ENCODE measurements at places on chromosomes 6 and 20. TPM values are rescaled to one million over a fixed set of nuclear protein-coding genes. Genes with fewer than 3 reads are reported as not detected.

DNA sequence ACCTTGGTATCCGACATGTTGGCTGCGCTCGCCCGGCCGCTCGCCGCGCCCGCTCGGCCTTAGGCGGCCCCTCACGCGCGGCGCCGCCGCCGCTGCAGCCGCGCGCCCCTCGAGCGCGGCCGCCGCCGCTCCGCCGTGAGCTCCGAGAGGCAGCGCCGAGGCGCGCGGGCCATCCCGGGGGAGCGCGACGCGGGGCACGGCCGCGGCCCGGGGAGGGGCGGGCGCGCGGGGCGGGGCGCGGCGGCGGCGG, at the start of gene KIF13A:
TSS of gene KIF13A (minus strand) at position 189 of the 250 bp plus-strand sequence. CDS start at position 17, 172 bp downstream.
- DNase-seq = no peak

Gene MAS1L
- polyA plus RNA-seq = not detected

DNA sequence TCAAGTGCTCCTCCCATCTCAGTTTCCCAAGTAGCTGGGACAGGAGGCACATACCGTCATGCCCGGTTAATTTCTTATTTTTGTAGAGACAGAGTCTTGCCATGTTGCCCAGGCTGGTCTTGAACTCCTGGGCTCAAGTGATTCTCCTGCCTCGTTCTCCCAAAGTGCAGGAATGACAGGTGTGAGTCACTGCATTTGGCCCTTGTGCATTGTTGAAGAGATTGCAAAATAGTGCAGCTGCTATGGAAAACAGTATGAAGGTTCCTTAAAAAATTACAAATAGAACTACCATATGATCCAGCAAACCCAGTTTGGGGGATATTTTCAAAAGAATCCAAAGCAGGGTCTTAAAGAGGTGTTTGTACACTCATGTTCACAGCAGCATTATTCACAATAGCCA, 69.1 kb downstream of the GJA10 start:
- no peak for DNase-seq

GRCh38 chr6:141925001-141925400, 207.7 kb upstream of the GJE1 start:
- DNase-seq = no peak

Gene SOX18
- polyA plus RNA-seq = 6.5 TPM

DNA sequence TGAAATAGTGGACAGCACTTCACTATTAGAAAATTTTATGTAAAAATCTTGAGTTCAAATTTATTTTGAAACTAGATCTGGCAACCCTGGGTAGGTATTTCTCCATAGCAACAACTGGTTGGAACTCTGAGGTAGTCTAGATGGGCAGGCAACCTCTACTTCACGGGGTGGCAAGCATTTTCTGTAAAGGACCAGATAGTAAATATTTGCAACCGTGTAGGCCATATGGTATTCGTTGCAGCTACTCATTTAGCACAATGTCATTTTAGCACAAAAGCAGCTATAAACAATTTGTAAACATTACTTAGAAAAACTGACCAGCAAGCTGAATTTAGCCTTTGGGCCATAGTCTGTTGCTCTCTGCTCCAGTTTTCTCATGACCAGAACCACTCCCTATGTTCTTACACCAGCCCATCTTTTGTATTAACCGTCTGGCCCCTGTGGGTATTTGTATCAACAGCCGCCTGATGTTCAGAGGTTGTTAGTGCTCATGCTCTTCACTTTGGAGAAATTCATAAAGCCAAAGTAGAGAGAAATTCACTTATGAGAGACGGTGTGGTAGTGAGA, 29.2 kb downstream of the LGSN start:
- no peak for DNase-seq

GRCh38 chr6:157645201-157645795, 177.7 kb upstream of the SNX9 start:
- no peak for DNase-seq

DNA sequence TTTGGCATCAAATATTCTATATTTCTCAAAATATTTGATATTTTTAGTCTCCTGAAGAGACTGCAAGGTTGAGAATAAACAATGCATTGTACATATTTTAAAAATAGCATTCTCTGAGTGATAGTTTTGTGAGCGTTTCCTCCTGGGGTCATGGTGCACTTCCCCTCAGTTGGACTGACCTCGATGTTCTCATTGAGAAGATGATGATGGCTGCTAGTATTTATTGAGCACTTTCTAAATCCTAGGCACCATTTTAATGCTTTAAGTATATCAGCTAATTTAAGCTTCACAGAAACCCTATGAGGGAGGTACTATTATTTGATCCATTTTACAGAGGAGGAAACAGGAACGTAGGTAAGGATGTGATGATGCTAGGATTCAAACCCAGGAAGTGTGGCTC, 18.2 kb downstream of the DSE start:
- DNase-seq = no peak

Gene SYTL3
- polyA plus RNA-seq = 3.5 TPM

Gene MAP3K5
- polyA plus RNA-seq = 6.1 TPM

Gene LIME1
- polyA plus RNA-seq = 2.8 TPM

Gene ARFGAP1
- polyA plus RNA-seq = 51.6 TPM

Gene DDR1
- polyA plus RNA-seq = 149 TPM

GRCh38 chr6:83867527-83868161, 8.2 kb downstream of the CYB5R4 start:
- DNase-seq = no peak

Gene LINC00237
- polyA plus RNA-seq = not detected

DNA sequence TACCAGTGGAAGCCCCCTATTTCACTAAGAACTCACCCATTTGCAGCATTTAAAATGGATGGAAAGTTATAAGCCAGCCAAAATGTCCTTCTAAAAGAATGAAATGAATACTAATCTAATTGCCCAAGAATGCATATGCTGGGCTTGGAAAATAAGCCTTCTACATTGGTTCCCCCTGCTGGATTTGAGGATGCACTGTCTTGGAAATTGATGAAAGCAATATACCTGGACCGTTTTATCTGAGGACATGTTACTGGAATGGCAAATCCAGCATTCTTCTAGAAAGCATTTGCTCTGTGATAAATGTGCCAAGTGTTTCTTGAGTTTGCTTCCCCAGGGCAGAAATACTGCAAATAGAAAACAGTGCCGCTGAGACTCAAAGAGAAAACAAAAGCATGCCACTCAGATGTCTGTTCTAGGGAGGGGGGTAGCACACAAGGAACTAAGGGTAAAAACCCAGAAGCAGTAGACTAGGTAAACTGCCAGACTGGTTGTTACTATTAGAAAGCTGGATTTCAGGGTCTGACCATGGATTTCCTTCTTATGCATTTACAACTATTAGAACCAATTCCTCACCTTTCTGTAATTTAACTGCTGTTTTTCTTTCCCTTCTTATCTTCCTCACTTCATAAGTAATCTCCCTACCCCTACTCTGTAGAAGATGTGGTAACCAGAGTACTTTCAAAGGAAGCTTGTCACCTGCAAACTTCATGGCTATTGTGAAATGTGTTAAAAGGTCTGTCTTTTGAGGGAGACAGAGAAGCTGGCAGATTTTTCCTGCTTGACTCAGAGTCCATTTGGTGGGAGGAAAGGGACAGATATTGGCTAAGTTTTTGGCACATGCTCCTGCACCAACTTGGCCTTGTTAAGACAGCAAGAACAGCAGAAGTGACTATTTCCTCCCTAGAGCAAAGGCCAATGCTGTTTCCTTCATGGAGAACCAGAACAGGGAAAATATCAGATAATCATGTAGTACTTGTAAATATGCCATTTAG, 642.6 kb downstream of the KIF16B start:
- DNase-seq = no peak

DNA sequence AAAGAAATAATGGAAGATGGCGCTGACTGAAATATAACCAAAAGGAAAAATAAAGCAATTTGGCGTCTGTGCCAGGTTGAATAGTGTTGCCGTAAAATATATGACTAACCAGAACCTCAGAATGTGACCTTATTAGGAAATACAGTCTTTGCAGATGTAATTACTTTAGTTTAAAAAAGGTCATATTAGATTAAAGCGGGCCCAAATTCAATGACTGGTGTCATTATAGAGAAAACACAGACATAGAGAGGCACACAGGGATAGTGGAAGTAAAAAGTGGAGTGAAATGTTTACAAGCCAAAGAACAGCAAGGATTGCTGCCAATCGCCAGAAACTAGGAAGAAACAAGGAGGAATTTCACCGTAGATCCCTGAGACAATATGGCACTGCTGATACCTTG, 521.2 kb downstream of the FRK start:
- DNase-seq = no peak

Gene GFOD1
- polyA plus RNA-seq = 1.5 TPM

- DNase-seq = no peak
Observed at GRCh38 chr6:166019214-166019613, 148.4 kb downstream of the TBXT start.

- no peak for DNase-seq
Observed at GRCh38 chr6:53912661-53913060, 117.9 kb downstream of the LRRC1 start.

GRCh38 chr6:5997420-5997987, 9.2 kb downstream of the NRN1 start:
- no peak for DNase-seq

GRCh38 chr6:98832284-98833056, 1.9 kb upstream of the POU3F2 start:
- no peak for DNase-seq

Gene PGC
- polyA plus RNA-seq = not detected

- DNase-seq = no peak
Observed at GRCh38 chr6:82614518-82614917, 250.9 kb downstream of the TPBG start.

Gene WFDC12
- not detected for polyA plus RNA-seq

DNA sequence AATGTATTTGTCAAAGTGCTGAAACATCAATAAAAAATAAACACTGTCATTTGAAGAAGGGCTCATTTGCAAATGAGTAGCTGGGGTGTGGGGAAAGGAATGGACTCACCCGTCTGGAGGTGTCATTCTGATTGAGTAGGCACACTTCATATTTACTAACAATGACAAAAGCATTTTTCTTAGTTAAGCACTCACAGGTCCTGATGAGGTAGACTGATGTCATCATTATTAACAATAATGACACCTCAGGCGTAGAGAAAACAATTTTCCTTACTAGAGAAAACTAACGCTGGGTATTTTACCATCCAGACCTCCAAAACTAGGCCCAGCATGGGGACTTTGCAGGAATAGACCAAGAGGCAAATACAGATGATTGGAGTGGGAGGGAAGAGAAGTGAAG, 76.0 kb downstream of the UNC5CL start:
- DNase-seq = no peak

Gene VGLL2
- polyA plus RNA-seq = not detected

DNA sequence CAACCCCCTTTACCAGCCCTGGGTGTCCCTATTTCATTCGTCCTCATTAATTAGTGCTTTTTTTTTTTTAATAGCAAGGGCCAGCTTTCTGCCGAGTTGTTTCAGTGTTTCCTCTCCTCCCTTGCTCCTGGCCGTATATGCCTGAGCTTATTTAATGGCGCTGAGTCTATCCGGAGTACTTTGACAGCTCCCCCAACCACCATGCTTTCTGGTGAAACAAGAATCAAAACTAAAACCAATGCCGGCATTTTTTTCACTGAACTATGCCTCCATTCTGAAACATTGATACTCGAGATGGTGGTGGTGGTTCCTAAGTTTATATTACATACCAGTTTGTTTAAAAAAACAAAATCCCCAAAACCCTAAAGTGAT, 1.2 kb downstream of the DCBLD1 start:
- DNase-seq = no peak

- DNase-seq = no peak
Observed at GRCh38 chr6:147909640-147910039, 401.1 kb downstream of the SAMD5 start.

DNA sequence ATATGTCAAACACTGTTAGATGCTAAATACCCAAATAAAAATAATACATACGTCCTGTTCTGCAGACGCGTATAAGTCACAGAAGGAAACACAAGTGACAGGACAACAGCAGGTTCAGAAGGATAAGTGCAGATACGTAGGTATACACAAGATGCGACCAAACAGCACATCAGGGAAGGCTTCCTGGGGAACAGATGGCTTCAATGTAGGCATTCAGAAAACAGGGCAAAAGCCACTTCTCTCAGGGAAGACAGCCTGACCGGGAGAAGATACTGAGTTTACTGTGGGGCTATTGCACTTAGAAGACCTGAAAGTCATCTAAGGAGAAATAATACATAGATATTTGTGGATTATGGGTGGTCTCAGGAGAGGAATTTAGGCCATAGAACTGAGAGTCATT, 1.9 kb downstream of the HLA-DPA1 start:
- DNase-seq = no peak

Gene ASIP
- 0.28 TPM for polyA plus RNA-seq

DNA sequence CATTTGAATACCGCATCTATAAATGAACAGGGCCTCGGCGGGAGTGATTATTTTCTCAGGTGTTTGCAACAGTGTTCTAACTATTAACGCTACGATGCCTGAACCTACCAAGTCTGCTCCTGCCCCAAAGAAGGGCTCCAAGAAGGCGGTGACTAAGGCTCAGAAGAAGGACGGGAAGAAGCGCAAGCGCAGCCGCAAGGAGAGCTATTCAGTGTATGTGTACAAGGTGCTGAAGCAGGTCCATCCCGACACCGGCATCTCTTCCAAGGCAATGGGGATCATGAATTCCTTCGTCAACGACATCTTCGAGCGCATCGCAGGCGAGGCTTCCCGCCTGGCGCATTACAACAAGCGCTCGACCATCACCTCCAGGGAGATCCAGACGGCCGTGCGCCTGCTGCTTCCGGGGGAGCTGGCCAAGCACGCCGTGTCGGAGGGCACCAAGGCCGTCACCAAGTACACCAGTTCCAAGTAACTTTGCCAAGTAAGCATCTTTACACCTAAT, 70.9 kb downstream of the HFE start:
- DNase-seq = no peak

DNA sequence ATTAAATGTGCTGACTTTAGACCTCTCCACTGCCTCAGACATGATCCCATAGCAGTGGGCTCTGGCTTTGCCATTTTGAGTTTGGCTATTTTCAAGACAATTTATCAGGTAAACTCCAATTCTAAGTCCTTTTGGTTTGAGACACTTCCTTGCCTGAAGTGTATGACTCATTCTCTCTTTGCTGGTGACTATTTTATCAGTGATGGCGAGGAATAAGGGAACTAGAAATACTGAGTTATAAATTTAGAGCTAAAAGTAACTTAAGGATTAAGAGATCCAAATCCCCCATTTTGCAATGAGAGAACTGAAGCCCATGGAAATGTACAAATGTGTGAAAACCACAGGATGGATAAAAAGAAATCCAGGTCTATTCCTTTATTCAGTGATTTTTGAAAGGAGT, 30.9 kb upstream of the CD83 start:
- DNase-seq = no peak

Gene PTK6
- polyA plus RNA-seq = 0.49 TPM

DNA sequence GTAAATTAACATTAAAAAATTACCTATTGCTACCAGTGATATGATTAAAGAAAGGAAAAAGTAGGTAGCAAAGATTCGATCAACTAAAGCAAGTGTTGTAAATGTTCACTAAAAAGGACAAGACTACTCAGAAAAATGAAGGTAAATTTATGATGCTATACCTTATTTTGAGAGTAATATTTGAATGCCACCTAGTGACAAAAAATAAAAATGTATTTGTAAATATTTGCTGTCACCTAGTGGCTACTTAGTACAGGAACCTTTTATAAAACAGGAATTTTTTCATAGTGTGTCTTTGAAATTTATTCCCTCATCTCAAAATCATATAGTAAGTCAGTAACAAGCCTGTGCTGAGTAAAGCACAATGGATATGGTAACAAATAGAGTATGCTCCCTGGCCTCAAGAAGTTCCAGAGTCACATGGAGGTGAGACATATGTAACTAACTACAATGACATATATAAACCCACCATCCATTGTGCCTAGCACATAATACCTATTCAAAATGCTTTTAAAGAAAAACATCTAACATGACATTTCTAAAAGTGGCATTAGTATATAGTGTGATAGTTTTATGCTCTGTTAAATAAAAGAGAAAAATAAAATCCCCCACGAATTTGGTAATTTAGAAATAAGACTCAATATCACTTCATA, 193.1 kb upstream of the SIM1 start:
- no peak for DNase-seq

- no peak for DNase-seq
Observed at GRCh38 chr6:128339635-128340450, 180.6 kb downstream of the PTPRK start.
